ENCODE measurements at places on chromosomes 5 and 9.

GRCh38 chr5:12690361-12690760 is 786.1 kb upstream of the CTNND2 start:
- H3K4me3 ChIP-seq: no peak overlapping the region
- H3K27ac ChIP-seq: no peak overlapping the region
- no peaks in the 10 kb centered on the region for H3K4me1 ChIP-seq
- H3K27me3 ChIP-seq: no peaks in the 10 kb centered on the region

DNA sequence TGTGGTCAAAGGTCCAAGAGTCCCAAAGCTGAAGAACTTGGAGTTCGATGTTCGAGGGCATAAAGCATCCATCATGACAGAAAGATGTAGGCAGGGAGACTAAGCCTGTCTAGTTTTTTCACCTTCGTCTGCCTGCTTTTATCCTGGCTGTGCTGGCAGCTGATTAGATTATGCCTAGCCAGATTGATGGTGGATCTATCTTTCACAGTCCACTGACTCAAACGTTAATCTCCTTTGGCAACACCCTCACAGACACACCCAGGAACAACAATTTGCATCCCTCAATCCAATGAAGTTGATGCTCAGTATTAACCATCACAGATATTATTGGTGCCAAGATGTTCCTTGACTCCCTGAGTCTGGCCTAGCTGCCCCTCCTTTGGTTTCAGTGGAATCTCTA is 530.8 kb upstream of the CLINT1 start:
- no peak overlapping the region for H3K4me3 ChIP-seq
- no peak overlapping the region for H3K27ac ChIP-seq
- no peaks in the 10 kb centered on the region for H3K27me3 ChIP-seq
- no peaks in the 10 kb centered on the region for H3K36me3 ChIP-seq

- H3K27me3 ChIP-seq: peaks cover 3% of the 10 kb centered on the region
- H3K27ac ChIP-seq: peak overlapping the region; percentile 16
- H3K4me3 ChIP-seq: no peak overlapping the region
- peaks cover 36% of the 10 kb centered on the region for H3K4me1 ChIP-seq
- DNase-seq: peak; percentile 11
Observed at GRCh38 chr9:21611891-21612290, 129.8 kb upstream of the IFNE start.

DNA sequence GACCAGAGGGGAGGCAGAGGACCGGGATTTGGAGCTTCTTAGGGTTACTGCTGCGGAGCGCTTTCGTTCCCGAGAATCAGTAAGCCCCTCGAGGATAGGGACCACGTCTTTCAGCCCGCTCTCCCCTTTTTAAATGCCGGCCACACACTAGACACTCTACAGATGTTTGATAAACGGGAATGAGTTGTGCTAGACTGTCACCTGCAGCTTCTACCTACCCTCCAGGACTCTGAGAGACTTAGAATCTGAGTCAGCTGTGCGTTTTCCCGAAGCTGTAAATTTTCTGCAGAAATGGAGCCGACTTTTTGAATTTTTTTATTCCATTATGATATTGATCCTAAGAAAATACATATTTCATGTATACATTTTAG is 670 bp downstream of the CCDC171 start:
- no peaks in the 10 kb centered on the region for H3K36me3 ChIP-seq
- no peak for DNase-seq
- peak overlapping the region; percentile 75 for H3K27ac ChIP-seq
- peaks cover 20% of the 10 kb centered on the region for H3K4me1 ChIP-seq
- H3K4me3 ChIP-seq: peak overlapping the region; percentile 87

GRCh38 chr9:115267790-115268189 is 149.8 kb upstream of the TNC start:
- H3K36me3 ChIP-seq: no peaks in the 10 kb centered on the region
- no peak overlapping the region for H3K4me3 ChIP-seq
- H3K27ac ChIP-seq: no peak overlapping the region
- H3K27me3 ChIP-seq: peaks cover 18% of the 10 kb centered on the region

DNA sequence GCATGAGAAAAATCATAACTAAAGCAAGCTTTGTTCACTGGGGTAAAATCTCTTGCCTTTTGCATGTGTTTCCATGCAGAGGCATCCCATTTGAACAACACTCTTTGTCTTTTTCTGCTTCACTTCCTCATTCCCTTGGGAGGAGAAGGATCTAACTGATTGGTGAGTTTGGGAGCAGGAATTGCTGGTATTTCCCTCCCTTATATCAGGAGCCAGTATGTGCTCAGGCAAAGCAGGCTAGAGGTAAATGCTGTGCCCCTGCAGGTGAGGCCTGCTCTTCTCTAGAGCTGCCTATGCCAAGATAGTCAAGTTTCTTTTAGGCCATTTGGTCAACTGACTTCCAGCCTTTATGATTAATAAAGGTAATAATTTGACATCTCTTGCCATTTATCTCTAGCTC is 179.9 kb downstream of the COX7C start:
- H3K27ac ChIP-seq: no peak overlapping the region
- no peak overlapping the region for H3K4me3 ChIP-seq
- DNase-seq: no peak
- no peaks in the 10 kb centered on the region for H3K4me1 ChIP-seq
- H3K36me3 ChIP-seq: no peaks in the 10 kb centered on the region
- H3K27me3 ChIP-seq: no peaks in the 10 kb centered on the region

Data from activated T-helper 1 cell treated with anti-CD3 and anti-CD28 coated beads, Interleukin-12 subunit alpha, Interleukin-12 subunit beta, Interleukin-2, Interleukin-4 antibody, amounts not matched to agents 30 ng/mL and 10 ng/mL and 1 ng/mL, durations not matched to agents 14 hours and 24 hours and 36 hours (primary cell).